HAP-1 (cell line): ENCODE measurements at places on chromosomes 4 and X.
A peak's percentile ranks its signal among the peaks of the same experiment; 100 is the strongest.

DNA sequence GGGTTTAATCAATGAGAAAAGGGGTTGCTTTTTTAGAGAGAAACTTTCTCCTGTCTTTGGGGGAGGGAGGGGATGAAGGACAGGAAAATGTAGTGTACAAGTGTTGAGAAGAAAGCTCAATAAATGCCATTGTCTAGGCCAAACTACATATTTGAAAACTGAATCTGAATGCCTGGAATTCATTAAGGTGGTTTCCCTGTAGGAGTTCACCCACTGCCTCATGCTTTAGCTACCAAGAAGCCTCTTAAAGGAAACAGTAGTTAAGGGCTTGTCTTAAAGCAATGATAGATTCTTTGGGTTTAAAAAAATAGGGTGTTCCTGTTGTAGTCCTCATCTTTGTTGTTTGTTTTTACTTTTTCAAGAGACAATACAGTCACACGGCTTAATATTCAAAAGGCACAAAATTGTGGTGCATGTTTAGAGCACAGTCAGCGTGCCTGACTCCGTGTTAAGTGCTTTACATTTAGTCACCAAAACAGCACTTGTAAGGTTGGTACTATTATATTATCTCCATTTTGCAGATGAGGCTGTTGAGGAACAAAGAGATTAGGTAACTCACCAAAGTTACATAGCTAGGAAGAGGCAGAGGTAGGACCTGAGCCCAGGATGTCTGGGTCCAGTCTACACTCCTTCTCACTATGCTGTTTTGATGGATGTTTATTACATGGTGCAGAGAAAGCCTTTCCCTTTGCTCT is 46.0 kb downstream of the FNIP2 start:
- no peak for DNase-seq

- DNase-seq, result peak; percentile 84
These were observed at the start of gene GPR78 for GRCh38 chr4:8580321-8581093. GPR78 (plus strand) TSS chr4:8580392; CDS start chr4:8580983, 591 bp downstream.

- no peak for DNase-seq
These were observed 24.9 kb downstream of the CD99L2 start for GRCh38 chrX:150873616-150874015.

GRCh38 chrX:39682778-39683177 is 415.0 kb downstream of the BCOR start:
- peak; percentile 43 for DNase-seq

- DNase-seq, result no peak
These were observed 222.1 kb downstream of the FRMPD4 start for GRCh38 chrX:12360383-12360782.

- no peak for DNase-seq
These were observed 20.2 kb upstream of the SETD7 start for GRCh38 chr4:139576219-139576618.

GRCh38 chr4:70298051-70298450 is 36.7 kb upstream of the CABS1 start:
- DNase-seq, result no peak

- DNase-seq, result no peak
These were observed 1.0 kb upstream of the TLR1 start for GRCh38 chr4:38805530-38806145.

- DNase-seq, result no peak
These were observed 936 bp downstream of the TMEM144 start for GRCh38 chr4:158211222-158211621.

DNA sequence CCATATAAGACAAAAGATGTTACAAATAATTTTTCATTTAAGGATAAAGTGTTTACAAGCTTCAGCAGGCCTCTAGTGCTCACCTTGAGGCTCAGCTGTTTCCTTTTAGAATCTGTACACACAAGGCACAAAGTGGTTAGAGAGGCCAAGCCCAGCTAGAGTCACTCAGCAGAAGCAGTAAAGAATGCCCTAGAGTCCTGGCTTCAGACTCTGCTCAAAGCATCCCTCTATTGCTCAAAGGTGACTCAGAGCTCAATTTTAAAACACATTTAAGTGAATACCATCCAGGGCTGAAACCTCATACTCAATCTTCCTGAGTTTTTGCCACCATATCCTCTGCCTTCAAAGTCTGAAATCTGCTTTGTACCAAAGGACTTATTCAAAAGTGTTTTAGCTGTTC is 22.6 kb upstream of the PHF8 start:
- no peak for DNase-seq

DNA sequence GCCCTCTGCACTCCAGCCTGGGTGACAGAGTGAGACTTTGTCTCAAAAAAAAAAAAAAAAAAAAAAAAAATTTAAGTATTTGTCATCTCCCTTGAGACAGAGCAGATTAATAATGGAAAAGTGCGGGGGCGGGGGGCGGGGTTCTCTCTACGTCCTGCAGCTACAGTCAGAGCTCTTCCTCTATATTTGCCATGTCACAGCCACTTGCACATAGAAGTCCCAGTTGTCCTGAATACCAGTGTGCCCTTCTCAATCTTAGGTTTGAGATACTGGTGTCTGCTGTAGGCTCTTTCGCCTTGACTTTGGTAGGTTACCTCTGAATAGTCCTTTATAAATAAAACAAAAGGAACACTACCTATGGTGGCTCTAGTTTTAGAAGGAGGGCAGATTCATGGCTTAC is 237.8 kb upstream of the PGRMC2 start:
- DNase-seq, result no peak

- no peak for DNase-seq
These were observed 6.3 kb upstream of the ATP10D start for GRCh38 chr4:47478804-47479203.

DNA sequence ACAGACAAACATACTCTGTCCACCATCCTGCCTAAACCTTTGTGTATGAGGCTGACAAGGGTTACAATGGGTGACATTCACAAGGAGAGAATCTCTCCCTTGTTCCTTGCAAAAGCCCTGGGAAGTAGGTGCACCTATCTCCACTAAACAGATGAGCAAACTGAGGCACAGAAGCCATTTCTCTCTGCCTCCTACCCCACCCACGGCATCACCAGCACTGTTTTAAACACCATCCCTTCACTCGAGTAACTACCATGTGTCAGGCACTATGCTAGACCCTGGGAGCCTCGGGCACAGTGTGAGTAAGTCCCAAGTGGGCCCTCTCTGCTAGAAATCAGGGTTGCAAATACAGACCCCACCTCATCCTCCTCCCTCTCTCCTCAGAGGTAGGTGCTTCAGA is 899 bp downstream of the LYAR start:
- no peak for DNase-seq

GRCh38 chr4:66539745-66540144 is 869.5 kb upstream of the EPHA5 start:
- DNase-seq, result no peak

DNA sequence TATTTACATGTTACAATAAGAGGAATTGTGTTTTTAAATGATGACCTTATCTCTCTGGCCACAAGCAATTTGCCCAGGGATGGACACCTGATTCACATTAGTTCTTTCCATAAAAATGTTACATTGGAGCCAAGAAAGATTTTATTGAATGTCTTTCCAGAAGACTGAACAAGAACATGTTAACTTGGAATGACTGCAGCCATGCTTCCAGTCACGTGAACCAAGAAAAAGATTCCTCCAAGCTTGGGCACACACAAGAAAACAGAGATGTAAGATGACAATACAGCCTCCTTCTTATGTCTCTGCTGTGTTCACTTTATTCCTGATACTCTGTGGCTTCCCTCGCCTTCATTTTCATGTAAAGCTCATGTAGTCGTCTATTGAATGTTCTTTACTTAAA is 737.6 kb downstream of the TRIML1 start:
- DNase-seq, result no peak

- DNase-seq, result no peak
These were observed 97.1 kb downstream of the NFKB1 start for GRCh38 chr4:102598086-102598761.

DNA sequence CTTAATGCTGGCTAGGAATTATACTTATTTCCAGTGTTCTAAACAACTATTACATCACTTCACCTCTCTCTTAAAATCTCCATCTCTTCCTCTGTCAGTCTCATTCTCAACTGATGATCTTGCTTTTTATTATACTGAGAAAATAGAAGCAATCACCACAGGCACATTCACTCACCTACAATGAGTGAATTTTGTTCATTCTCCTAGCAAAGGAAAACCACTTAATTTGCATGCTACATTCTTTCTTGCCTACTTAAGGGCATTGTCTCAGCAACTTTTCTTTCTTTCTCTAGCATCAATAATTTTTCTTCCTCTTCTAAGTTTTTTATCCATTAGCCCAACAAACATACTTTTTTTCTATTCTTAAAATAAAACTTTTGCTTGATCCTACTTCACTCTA is 21.1 kb upstream of the USP38 start:
- no peak for DNase-seq

- no peak for DNase-seq
These were observed 333.1 kb upstream of the FAM241A start for GRCh38 chr4:111812114-111812513.

DNA sequence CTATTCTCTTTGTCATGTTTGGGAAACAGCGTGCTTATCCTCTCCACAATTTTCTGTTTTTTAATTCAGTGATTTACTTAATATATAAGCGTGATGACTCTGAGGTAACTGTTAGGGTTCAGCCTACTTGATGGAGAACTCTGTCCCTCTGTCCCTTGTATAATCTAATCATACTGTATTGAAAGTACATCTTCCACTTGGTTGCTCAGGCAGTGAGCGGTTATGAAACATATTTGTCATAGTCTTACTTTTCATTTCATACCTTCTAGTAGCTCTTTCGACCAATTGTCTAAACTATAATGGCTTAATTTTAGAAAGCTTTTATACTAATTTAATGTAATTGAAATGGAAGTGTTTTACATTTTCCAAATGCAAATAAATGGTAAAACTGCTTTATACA is 469.0 kb downstream of the TLL1 start:
- DNase-seq, result no peak

- peak; percentile 52 for DNase-seq
These were observed at the start of gene PLXNB3 for GRCh38 chrX:153763989-153764755. PLXNB3 (plus strand) TSS chrX:153764249; CDS start chrX:153765536, 1,287 bp downstream.

DNA sequence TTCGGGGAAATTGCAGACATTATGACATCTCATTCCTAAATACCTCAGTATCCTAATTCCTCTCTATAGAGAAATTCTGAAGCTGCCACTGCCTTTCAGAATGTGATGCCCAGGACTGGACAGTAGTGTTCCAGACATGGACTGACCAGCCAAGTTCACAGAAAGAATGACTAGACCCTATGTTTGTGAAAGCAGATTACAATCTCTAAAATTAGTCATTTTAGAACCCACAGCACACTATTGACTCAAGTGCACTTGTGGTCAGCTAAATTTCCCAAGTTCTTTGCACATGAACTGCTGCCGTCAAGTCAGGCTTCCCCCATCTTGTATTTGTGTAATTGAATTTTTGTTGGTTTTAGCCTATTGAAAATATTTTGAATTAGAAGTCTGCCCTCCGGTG is 81.0 kb upstream of the ESX1 start:
- no peak for DNase-seq

DNA sequence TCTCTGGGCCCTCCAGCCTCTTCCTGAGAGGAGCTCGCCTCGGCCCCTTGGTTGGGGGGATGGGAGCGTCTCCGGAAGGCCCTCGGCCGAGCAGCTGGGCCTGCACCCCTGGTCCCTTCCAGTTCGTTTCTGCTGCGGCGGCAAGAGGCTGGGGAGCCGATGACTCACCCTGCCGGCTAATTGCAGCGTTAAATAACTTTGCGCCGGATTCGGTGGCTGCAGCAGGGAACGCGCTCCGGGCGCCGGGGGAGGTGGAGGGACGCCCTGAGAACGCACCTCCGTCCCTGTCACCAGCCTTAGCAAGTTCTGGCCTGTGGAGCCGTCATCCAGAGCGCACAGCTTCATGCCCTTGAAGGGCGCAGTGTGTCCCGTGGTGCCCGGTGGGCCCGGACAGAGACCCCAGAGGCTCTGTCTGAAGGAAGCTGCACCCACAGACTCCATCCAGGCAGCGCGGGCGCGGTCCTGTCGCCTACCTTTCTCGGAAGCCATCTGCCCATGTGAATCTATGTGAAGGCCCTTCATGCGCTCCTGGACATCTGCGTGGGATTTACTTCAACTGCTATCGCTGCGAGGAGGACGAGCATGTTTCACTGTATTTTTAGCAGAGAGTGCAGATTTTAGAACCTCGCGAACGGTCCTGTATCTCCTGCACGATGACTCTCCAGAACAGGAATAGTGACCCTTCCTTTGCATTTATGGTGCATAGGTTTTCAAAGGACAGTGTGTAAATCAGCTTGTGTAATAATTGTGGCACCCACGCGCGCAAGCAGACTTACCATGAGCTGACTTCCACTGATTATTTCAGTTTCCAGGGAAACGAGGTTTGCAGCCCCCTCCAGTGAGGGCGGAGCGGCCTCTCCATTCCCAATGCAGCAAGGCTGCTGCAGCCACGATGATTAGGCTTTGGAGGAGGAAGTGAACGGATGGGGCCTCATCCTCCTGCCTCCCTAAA is 1.7 kb upstream of the TMEM271 start:
- peak; percentile 39 for DNase-seq

- DNase-seq, result peak; percentile 23
These were observed 132.8 kb downstream of the DTHD1 start for GRCh38 chr4:36414248-36414647.

GRCh38 chr4:27270435-27270834 is 409.8 kb downstream of the STIM2 start:
- no peak for DNase-seq

DNA sequence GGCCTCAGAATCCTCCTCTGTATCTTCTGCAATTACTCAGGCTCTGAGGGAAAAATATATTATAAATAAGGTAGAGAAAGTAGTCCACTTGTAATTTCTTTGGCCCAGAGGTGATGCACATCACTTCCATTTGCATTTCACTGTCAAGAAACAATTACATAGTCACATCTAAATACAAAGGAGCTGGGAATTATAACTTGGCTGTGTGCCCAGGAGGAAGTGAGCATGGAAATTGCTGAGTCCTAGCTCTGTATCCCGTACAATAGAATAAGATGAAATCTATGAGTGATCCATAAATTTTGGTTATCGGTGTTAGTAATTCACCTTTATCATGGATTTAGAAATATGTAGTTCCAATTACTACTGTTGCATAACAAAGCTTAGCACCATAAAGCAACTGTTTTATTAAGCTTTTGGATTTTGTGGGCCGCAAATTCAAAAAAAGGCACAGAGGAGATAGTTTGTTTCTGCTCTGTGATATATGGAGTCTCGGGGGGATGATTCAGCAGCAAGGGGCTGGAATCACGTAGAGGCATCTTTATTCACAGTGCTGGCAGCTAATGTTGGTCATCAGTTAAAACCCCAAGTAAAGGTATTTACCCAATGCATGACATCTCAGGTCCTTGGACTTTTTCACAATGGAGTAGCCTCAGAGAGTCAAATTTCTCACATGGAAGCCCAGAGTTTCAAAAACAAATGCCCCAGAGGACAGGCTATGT is 241.4 kb upstream of the GALNT7 start:
- no peak for DNase-seq

DNA sequence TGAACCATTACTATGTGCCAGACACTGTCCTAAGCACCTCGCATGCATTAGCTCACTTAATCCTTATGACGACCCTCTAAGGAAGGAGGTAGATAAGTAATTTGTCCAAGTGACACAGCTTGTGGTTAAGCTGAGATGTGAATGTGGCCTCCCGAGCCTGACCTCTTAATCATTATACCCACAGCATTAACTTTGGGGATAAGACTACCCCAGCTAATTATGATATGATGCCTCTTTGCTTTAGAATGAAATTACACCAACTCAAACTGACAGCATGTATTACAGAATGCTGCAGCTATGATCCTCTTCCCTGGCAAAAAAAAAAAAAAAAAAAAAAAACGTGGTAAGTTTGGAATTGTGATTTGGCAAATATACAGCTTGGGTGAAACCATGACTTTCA is 53.5 kb downstream of the APBB2 start:
- DNase-seq, result no peak
